Stimulated activated naive CD8-positive, alpha-beta T cell treated with anti-CD3 and anti-CD28 coated beads, Interleukin-15, amount 100 ng/mL, for 72 hours (primary cell): ENCODE measurements at places on chromosomes 13 and 19.

DNA sequence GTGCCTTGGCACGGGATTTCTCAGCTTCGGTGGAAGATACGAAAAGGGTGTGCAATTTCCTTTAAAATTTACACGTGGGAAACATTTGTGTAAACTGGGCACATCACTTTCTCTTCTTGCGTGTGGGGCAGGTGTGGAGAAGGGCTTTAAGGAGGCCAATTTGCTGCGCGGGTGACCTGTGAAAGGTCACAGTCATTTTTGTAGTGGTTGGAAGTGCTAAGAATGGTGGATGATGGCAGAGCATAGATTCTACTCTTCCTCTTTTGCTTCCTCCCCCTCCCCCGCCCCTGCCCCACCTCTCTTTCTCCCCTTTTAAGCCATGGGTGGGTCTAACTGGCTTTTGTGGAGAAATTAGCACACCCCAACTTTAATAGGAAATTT lies 7.2 kb downstream of the SLITRK5 start:
- DNase-seq, result no peak

- no peak for DNase-seq
Observed at GRCh38 chr13:97120346-97120745, 101.8 kb upstream of the MBNL2 start.

DNA sequence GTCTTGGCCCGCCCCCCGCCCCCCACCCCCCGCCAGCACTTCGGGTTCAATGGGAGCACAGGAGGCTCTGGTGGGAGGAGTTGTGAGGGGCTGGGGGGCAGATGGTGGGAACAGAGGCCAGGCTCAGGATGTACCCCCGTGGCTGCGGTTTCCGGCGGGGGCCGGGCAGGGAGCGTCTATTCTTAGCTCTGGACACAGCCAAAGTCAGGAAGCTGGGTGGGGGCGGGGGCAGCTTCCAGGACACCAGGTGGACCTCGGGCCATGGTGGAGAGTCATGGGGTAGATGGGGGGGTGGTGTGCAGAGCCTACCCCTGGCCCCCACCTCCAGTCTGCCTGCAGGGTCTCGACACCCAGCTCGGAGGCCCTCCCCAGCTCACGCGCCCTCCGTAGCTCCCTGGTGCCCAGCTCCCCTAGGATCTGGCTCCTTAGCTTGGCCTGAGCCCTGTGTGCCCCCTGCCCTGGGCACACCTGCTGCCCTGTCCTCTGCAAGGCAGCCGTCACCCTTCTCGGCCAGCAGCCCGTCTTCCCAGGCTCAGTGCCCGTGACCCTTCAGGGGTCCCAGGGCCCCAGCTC lies 2.2 kb upstream of the TBXA2R start:
- DNase-seq, result no peak

DNA sequence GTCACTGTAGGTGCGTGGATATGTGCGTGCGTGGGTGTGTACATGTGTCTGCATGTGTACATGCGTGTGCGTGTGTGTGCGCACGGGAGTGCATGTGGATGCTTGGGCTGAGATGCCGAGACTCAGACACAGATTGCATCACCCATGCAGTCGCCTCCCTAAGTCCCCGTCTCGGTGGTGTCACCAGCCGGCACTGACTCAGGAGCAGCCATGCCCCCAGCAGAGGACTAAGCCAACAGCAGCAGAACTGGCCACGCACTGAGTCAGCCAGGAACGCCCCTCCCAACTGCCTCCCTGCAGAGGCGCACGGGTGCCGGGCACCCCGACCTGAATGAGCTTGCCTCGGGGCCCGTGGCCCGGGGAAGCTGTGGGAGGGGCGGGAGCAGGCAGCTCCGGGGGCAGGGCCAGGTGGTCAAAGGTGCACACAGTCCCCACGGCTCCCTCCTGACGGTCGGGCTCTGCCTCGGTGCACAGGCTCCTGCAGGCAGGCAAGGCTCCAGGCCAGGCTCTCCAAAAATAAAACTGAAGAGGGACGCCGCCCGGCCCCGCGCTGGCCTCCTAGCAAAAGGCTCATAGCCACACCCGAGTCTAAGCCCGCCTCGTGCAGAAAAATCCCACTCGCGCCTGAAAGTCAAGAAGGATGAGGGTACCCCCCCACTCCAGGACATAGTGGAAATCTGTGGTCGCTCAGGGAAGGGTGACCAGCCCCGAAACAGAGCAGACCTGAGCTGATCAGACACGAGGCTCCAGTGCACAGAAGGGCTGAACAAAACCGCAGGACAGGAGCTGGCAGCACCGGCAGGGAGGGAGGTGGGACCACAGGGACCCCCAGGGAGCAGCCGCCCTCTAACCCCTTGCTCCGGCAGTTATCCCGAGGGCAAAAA lies 49.2 kb downstream of the GADD45B start:
- DNase-seq, result no peak

GRCh38 chr13:28671126-28671792 lies 12.3 kb downstream of the POMP start:
- no peak for DNase-seq

- DNase-seq, result no peak
Observed at GRCh38 chr19:14023404-14024235, 4.3 kb upstream of the RLN3 start.

- DNase-seq, result no peak
Observed at GRCh38 chr19:6238643-6239281, 41.0 kb downstream of the MLLT1 start.

DNA sequence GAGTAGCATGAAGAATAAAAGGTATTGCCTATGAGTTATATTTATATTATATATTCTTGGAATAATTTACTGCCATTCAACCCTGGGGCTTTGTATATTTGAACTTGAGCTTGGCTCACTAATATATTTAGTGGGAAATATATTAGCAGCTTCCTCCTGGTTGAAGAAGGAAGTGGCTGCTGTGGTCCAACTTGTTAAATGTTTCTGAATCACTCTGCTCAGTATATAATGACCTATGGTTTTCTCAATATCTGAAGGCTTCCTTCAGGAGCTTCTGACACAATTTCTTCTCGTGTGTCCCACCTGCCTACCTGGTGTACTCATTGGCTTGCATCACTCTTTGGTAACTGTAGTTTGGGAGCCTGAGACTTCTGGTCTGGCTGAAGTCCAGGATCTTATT lies 646.4 kb downstream of the TBC1D4 start:
- DNase-seq, result no peak

GRCh38 chr13:65990684-65991083 lies 1239.5 kb downstream of the PCDH9 start:
- DNase-seq, result no peak
